HFFc6 (cell line): ENCODE measurements at places on chromosomes 7 and 10.
A peak's percentile ranks its signal among the peaks of the same experiment; 100 is the strongest.

DNA sequence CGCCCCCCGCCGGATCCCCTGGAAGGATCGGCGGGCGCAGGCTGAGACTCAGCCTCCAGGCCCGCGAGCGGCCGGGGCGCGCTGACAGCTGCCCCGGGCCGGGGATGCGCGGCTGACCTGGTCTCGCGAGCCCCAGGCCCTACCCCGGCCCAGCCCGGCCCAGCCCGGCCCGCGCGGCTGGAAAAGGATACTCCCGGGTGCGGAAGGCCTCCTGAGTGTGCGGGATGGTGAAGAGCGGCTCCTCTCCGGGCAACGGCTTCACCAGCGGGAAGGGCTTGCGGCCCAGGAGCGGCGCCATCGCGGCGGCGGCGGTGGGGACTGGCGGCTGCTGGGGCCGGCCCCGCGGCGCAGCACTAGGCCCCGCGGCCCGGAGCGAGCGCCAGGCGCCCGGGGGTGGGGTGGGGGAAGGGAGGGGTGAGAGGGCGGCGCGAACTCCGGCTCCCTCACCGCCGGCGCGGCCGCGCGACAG lies 423 bp downstream of the BAZ1B start:
- peak; percentile 2 for DNase-seq

DNA sequence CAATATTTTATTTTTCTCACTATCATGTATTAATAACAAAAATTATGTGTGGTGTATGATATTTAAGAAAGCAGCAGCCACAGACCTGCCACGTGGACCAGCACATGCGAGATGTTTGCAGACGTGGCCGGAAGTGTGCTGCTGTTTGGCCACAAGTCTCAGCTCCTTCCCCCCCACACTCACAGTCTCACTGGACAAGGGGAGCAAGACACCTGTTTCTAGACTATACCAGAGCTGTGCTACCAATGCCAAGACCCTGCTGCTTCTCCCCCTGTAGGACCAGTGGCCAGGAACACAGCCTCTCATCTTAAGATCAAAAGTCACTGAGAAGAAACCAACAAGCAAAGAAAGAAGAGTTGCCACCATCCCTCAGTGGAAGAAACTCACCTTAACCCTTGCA lies 258.9 kb upstream of the PPP2R2D start:
- no peak for DNase-seq

GRCh38 chr7:129986600-129986999 lies 33.8 kb upstream of the UBE2H start:
- DNase-seq, result no peak

DNA sequence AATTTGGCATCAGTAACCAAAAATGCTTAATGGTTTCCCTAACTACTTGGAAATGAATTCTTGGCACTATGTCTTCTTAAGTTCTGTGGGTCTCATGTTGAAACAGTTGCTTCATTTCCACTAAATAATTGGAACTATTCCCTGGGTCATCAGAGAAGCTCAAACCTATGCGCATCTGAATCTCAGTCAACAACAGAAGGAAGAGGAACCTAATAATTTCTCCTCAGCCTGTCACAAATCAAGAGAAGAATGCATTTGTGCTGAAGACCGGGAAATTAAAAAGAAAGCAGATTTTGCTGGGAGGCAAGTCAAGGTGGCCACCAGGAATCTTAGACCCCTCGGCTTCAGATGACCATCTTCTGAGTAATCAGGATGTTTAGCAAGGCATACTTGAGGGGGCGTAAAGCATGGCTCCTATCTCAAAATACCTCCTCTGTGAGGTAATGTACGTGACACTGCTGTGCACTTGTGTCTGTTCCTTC lies 41.4 kb downstream of the TOMM7 start:
- DNase-seq, result peak; percentile 70

GRCh38 chr10:110278562-110279406 lies 25.9 kb downstream of the SMNDC1 start:
- no peak for DNase-seq

- DNase-seq, result no peak
These were observed 596.4 kb upstream of the GHITM start for GRCh38 chr10:83542774-83543411.

GRCh38 chr7:108222236-108222892 lies 92.2 kb upstream of the LAMB4 start:
- DNase-seq, result peak; percentile 38

- DNase-seq, result peak; percentile 45
These were observed 23.2 kb downstream of the CALCR start for GRCh38 chr7:93551063-93551895.

GRCh38 chr7:7159063-7159658 lies 23.2 kb upstream of the C1GALT1 start:
- no peak for DNase-seq

GRCh38 chr10:128885573-128886555 lies 581.2 kb upstream of the MGMT start:
- no peak for DNase-seq

- DNase-seq, result no peak
These were observed 67.4 kb downstream of the AMPH start for GRCh38 chr7:38563741-38564140.

GRCh38 chr7:12957487-12957886 lies 270.1 kb downstream of the ARL4A start:
- no peak for DNase-seq

DNA sequence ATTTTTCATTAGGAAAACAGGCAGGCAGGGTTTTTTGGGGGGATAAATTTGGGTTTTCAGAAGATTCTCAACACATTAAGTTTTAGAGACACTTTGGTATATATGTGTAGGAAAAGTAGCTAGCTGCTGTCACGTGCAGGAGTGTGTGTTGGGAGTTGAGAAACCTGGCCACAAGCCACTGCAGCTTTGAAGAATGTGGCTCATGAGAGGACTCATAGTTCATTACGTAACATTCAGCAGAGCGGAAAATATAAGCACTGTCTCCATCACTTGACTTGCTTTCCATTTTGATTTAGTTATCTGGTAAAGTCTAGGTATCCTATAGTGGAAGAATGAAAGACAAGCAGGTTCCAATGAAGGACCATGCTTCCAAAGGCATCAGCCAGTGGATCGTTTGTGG lies 31.2 kb downstream of the SMNDC1 start:
- peak; percentile 47 for DNase-seq

GRCh38 chr10:42593284-42593683 lies 45.1 kb downstream of the ZNF33B start:
- DNase-seq, result no peak

DNA sequence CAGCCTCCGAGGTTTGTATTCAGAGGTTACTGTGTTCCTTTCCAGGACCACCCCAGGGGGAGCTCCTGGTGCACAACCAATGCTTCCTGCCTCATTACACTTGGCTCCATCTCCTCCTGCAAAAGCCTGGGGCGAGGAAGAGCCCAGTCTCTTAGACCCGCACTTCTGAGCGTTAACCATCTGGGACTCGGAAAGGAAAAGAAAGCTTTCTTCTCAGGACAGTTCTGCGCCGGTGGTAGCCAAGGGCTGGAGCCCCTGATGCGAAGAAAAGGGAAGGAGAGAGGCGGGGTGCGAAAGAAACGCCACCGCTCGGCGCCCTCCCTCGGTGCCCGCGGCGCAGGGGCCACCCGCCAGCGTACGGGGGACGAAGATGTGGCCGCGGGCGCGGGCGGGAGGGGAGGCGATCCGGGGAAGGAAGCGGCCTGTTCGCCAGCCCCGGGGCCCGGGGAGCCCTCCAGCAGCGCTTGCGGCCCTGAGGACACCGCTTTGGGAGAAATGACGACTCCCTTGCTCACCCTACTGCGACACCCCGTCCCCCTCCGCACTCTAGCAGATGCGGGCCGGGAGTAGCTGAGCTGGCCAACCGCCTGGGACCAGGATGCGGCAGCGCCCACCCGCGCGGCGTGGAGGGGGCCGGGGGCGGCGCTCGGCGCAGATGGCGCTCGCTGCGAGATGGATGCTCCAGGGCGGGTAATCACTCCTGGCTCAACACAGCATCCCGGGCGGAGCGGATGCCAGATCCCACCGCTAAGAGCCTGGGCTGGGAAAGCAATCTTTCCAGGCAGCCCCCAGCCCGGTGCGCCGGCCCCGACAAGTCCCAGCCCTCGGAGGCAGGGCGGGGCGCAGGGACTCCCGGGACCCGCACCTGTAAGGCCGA lies 1.3 kb downstream of the NRCAM start:
- DNase-seq, result no peak

DNA sequence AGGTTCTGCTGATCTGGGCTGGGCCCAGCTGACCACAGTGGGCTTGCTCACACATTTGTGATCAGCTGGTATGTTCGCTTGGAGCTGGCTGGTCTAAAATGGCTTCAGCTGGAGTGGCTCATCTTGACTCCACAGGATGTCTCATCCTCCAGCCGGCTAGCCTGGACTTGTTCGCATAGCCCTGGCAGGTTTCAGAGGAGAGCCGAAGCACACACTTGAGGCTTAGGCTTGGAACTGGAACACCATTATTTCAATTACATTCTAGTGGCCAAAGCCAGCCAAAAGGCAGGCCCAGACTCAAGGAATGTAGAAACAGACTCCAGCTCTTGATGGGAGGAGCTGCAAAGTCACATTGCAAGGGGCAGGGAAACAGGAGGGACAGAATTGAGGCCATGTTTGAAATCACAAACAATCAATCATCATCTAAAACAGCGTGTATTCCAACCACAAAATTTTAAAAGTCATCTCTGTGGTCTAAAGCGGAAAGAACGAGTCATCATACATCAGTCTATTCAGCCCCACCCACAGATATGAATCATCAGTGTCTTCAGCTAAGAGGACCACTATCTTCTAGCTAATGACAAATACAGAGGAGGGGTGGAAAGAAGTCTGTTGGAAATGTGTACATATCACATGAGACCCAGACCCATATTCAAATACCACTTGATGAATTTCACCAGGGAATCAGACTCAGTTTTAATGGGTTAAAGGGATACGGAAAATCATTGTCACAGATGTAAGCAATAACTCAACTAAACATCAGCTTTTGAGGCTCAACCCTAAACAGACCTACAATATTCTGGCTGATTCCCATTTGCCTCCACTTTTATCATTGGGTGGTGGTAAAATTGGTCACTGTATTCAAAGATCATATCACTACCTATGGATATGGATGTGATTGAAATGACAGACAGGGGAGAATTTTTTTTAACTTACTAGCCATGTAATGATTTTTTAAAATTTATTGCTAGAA lies 139.0 kb upstream of the MKLN1 start:
- DNase-seq, result peak; percentile 99

GRCh38 chr7:47281966-47282643 lies 299.8 kb downstream of the TNS3 start:
- DNase-seq, result no peak

- DNase-seq, result no peak
These were observed 267.5 kb upstream of the HABP2 start for GRCh38 chr10:113285305-113285704.

- no peak for DNase-seq
These were observed 54.8 kb downstream of the MDFIC start for GRCh38 chr7:114976666-114977065.

GRCh38 chr7:88151119-88151790 lies 68.6 kb downstream of the SRI start:
- no peak for DNase-seq

DNA sequence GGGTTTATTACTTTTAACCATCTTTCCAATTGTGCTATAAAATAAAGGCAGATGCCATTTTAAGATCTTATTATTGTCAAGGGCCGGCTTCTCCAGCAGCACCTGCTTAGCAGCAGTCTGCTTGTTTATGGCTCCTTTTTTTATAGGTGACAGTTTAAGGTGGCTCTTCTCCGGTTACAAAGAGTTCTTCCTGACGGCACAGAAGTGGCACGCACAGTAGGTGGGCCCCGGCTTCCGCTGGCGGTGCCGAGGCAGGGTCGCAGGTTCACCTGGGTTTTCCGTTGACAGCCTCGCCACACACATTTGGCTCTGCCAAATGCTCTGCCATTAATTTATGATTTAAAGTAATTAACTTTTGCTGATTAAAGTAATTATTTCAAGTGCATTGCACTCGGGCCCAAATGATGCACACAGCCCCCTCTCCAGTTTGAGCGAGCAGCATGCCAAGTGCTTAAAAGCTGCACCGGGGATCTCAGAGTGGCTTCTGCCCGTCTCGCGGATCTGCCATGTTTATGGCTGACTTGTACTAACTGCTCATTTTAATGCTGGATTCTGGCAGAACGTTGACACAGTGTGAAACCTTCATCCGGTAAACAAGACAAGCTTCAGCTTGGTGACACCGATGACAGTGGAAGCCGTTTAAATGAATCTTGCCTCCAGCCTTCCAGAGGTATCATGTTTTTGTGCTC lies 355.1 kb upstream of the MKI67 start:
- no peak for DNase-seq

- peak; percentile 34 for DNase-seq
These were observed 128.1 kb upstream of the FAM20C start for GRCh38 chr7:64098-64915.

GRCh38 chr7:86851566-86851965 lies 207.9 kb downstream of the GRM3 start:
- DNase-seq, result no peak

DNA sequence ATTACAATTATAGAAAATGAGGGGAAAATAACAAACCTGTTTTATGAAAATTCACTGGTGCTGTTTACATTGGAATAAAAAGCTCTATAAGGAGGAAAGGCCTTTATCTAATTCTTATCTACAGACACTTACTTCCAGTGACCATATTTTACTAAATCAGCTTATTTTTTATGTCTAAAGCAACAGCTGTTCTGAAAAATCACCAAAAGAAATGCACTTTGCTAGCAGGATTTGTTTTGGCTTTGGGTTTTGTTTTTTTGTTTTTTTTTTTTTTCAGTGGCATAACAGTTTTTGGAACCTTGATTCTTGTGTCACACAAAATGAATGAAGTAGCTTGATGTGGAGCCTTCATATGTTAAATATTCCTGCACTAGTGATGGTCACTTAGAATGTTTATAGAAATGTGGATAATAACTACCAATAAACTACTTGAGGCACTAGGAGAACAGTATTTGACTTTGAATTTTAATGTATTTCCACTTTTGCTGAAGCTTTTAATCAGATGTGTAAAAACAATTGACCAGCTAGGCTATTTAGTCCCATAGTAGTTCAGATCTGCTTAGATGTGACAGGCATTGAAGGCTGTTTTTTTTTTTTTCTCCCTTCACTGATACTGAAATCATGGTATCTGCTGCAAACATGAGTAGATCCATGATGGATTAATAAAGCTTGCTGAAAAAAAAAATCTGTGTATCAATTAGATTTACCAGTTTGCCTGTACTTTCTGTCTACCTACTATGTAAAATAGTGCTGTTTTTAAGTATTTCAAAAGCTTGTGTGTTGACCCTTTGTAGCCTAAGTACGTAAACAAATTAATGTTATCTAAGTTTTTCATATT lies 2.8 kb downstream of the ARL4A start:
- DNase-seq, result no peak

DNA sequence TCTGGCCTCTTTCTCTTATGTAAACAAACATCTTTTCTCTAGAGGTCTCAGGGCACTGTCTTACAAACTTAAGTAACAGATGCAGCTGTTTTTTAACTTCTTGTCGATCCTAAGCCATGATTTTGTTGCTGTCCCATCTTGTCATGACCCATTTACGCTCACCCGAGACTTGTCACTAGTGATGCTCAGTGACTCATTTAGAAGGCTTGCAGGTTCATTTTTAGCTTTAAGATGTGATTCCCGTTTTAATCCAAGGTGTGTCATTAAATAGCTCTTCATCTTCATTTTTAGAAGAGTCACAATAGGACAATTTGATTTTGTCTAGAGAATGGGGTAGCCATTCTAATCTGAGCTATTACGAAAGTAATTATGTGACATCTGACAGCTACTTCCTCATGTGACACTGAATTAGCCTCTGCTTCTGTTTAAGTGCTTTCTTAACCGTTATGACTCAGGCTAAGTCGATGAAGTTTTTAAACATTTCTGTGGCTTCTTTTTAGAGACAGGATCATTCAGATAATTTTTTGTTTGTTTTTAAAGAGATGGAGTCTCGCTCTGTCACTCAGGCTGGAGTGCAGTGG lies 42.7 kb downstream of the SPDYE5 start:
- DNase-seq, result peak; percentile 78
